GM04503 (cell line): ENCODE measurements at places on chromosomes 2 and 18.

- DNase-seq = no peak
Measured at GRCh38 chr2:57880967-57881366, 165.6 kb upstream of the VRK2 start.

DNA sequence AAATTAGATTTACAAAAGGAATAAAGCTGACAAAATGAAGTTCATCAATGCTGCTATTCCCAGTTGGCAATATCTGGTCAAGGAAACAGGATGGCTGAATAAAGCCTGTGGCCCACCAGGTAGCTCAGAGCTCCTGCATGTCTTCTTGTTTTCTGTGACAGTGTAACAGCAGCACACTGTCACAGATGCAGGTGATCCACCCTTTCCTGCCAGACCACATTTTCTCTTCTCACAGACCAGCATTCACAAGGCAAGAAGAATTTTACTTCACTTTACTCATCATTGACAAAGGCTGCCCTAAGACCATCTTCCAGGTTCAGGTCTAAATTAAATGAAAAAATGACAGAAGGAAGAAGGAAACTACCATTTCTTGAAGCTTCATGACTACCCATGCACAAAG lies 166.2 kb upstream of the MEIS1 start:
- no peak for DNase-seq

DNA sequence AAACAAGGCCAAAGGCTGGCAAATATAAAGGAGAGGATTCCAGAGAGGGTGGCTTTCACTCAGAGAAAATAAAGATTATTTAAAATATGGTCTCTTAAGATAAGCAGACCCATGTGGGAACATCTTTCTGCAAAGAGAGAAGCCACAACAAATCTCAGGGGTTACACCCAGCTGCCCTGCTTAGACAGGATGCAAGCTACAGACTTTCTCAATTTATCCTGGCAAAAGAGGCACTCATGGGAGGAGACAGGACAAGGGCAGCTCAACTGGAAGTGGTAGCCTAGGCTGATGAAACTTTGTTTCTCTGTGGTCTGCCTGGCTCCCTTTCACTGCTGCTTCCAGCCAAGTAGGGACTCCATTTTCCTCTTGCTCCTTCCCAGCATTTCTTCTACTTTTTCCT lies 25.9 kb upstream of the SULT1C4 start:
- DNase-seq = no peak

DNA sequence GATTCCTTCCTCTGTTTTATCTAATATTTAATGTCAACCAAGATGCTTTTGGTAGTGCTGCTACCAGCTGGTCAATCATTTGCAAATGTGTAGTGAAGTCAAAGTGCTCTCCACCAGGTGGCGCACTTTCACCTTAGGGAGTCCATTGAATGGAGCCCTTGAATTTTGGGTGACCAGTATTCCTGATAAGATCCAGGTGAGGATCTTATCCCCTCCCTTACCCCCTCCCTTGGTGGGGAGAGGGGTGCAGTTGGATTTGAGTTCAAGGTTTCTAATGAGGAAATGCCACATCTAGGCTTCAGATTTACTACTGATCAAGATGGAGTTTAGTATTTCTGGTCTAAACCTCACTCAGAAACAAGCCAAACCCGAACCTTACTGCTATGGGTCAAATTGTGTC lies 12.0 kb upstream of the E2F6 start:
- peak; percentile 23 for DNase-seq

DNA sequence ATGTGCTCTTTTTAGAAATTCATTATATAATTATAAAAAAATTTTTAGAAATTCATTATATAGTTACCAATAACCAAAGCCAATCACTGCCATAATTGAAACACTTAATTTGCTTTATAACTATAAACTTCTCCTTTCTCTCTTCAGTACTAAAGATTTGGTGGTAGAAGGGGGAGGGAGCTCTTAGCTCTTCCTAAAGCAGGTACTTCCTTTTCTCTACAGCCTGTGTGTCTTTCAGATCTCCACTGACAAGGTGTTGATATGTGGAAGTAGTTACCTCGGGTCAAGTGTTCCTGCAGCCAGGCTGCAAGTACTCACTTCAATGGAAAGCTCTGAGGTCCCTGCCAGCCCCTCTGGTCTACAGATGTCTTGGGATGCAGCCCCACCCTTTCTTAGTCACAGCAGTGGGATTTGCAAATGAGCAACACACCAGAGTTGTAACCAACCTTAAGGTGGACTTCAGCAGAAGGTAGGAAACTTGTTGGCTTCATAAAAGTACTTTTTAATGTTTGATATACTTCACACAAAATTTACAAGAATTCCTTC lies 690.0 kb downstream of the ARHGAP15 start:
- no peak for DNase-seq

DNA sequence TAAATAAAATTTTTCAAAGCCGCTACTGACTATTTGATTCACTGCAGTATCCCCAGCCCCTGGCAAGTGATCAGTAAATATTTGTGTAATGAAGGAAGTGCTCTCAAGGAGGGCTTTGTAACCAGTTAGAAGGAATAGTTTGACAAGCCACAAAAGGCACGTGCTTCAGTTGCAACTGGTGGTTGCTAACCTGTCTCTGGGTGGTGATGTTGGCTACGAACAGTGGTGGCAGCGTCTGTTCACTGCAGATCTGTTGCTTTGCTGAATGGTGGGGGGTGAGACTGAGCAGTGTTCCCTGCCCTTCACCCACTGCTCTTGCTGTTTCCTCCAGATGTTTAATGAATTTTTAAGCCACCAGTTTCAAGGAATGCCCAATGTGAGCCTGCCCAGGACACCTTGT lies 73.9 kb upstream of the SIX2 start:
- DNase-seq = no peak

DNA sequence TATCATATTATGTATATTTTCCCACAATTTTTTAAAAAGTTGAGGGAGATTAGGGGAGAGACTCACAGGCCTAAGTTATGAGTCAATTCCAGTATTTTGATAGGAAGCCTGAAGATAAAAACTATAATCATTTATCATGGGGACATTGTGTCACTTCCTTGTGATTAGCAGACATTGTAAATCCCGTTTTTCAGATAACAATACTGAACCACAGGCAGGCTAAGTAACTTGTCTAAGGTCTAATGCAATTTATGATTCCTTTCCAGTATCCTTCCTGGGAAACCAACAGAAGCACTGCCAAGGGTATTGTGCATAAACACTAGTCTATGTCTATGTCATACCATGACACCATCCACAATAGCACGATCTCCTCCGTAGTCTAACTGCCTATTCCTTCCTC lies 235.2 kb upstream of the PIK3C3 start:
- no peak for DNase-seq

GRCh38 chr2:224670203-224670602 lies 46.0 kb downstream of the CCDC195 start:
- no peak for DNase-seq

DNA sequence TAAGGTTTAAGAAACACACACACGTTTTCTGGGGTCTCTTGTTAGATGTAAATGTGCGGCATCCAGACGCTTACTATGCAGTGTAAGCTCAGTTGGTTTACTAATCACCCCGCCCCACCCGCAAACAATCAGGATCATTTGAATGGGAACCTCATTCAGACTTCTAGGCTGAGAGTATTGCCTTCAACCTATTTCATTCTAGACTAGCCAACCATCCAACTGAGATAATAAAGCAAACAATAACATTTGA lies 1.3 kb upstream of the FIGN start:
- DNase-seq = no peak

DNA sequence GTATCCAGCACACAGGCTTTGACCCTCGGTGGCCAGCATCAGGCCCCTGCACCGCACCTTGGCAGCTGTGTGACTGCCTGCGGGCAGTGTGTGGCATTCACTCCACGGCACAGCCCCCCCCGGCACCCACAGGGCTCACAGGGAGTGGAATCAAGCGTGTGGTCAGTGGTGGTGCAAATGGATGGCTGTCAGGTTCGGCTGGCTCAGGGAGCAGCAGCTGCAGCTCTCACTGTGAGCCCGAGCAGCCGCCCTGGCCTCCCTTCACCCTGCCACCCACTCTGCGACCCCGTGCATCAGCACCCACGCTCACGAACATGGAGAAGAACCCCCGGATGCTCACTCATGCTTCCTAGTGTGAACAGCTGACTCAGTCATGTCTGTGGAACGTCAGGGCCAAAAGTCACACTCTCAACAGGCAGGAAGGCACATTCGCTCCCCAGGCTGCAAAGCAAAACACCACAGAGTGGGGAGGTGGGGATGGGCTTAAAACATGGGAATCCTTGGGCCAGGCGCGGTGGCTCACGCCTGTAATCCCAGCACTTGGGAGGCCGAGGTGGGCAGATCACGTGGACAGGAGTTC lies 41.5 kb upstream of the GPC1 start:
- DNase-seq = no peak

DNA sequence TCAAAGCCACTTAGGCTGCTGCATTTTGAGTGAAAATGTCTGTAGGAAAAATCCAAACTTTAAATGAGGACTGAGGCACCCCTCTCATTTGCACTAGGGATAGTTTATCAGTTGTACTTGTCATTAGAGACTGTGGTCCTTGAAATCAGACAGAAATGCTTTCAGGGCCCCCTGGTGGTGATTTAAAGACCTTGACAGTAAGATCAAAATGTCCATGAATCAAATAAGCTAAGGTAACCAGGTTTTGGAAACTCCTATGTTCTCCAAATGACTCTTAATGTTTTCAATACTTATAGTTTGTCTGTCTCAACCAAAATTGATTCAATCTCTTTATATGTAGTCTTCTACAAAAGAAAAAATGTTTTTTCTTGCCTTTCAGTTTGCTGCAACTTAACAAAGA lies 28.8 kb upstream of the DDX18 start:
- no peak for DNase-seq

GRCh38 chr2:237140689-237141285 lies 55.1 kb downstream of the COPS8 start:
- no peak for DNase-seq

DNA sequence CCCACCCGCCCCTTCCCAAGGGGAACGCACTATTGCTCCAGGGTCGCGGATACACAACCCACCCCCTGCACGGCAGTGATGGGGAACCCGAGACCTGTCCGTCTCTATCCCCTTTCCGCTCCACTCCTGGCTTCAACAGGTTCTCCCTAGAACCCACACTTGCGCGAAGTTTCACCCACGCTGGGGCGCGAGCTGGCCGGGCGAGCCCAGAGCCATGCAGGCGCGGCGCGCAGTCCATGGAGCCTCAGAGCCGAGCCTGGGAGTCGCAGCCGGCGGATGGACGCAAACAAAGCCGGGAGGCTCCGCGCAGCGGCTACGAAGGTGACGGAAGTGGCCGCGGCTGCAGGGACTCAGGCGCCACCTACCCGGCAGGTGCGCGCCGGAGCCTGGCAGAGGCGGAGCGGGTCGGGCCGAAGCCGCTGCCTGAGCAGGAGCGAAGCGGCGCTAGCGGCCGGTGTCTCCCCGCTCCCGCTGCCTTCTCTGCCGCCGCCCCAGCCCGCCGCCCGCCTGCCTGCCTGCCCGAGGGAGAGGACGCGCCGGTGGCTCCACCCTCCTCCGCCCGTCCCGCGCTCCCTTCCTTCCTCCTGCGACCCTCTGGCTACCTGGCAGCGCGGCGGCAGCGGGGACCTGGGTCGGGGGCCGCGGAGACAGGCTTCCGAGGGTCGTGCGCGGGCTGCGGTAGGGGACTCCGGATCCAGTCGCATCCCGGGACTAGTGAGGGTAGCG lies 14.0 kb downstream of the ALPG start:
- DNase-seq = no peak

DNA sequence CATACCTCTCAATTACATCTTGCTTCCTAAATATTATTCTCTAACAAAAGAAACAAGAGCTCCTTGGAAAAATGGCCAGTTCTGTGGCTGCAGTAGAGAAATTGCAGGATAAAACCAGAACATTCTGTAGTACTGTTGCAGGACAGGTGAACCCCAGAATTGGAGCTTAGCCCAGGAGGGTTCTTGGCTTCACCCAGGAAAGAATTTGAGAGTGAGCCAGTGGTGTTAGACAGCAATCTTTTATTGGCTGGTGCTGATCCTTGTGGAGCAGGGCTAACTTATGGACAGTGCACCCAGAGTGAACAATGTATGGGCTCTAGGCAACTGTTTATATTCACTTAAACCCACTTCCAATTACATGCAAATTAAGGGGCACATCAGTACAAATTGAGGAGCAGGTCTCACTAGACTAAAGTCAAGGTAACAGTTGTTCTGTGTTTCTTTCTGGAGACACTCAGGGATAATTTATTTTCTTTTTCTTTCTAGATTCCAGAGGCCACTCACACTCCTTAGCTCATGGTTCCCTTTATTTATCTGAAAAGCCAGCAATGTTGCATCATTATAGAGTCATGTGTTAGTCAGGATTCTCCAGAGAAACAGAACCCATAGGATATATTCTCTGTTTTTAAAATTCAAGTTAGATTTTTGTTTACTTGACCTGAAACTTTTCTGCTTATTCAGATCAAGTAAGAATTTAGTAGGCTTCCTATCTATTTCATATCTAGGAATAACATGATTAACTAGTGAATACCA lies 348.1 kb downstream of the CCDC85A start:
- no peak for DNase-seq

DNA sequence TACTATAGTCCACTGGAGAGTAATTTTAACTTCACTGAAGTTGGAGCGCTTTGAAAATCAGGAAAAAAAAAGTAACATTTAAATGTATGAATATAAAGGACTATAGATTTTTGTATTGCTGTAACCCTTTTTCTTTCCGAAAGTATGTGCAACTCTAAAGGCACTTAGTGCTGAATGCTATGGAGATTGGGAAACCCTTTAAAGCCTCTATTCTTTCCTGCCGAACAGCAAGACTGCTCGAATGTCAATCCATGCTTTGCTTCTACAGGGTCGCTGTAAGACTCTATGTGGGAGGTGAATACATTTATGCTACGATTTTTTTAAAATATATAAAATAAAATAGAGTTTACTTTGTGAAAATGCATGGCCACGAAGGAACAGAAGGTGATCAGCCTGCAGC lies 825 bp downstream of the GRB14 start:
- DNase-seq = no peak

- DNase-seq = peak; percentile 16
Measured at GRCh38 chr2:29766191-29766590, 155.2 kb downstream of the ALK start.

GRCh38 chr2:8149985-8150539 lies 531.8 kb upstream of the ID2 start:
- DNase-seq = no peak

DNA sequence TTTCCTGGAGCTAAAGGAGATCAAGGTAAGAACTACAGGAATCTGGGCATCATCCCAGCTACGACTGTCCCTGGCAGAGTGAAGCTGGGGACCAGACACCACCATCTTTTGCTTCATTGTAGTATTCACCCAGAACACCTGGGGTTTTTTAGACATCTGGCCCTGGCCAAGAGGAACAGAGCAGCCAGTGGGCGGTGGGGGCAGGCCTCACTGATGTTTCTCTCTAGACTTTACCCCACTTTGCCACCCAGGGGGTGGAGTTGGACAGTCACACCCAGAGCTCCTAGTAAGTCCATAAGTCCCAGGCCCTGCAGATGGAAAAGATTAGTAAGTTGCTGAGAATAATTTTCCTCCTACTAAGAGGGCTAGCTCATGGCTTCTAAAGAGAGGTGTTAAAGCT lies 39.6 kb downstream of the MARCO start:
- no peak for DNase-seq

GRCh38 chr2:118177318-118177717 lies 89.0 kb downstream of the INSIG2 start:
- no peak for DNase-seq
